ENCODE measurements at places on chromosomes 7 and 10.

GRCh38 chr10:8321990-8322389, 267.5 kb downstream of the GATA3 start:
- no peak for DNase-seq

- DNase-seq: no peak
Measured at GRCh38 chr7:23968791-23969190, 258.8 kb downstream of the STK31 start.

GRCh38 chr7:90856351-90857070, 260.4 kb downstream of the CDK14 start:
- DNase-seq: no peak

GRCh38 chr10:96517284-96517683, 3.6 kb upstream of the TLL2 start:
- no peak for DNase-seq

GRCh38 chr10:42149027-42149700, 489.2 kb downstream of the ZNF33B start:
- DNase-seq: no peak

DNA sequence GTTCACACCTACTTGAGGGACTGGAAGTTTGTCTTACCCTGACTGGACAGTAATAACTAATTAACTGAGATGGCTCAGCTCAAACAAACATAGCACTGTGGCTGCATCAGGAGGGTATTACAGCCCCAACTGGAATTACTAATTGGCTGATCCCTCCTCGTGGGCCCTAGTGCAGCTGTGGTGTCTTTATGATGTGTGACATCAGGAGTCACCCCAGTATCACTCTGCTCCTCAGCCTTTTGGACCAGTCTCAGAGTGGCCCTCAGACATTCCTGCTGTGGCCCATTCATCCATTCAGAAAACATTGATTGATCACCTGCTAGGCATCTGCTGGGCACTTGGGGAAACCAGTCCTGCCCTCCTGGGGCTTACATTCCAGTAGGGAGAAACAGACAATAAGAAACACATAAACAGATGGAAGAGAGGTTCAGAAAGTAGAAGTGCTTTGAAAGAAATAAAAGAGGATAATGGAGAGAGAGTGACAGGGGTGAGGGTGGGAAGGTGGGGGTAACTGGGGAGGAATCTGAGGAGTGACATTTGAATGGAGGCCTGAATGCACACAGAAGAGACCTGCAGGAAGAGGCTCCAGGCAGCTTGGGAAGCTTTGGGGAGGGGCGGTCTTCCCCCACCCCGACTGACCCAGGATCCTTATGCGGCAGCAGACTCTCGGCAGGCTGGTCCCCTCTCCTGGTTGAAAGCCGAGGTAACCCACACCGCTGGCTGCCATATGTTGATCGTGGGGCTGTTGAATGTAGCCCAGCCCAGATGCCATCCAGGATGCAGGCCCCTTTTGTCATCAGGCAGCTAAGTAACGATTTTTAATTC, 113.1 kb downstream of the C10orf105 start:
- DNase-seq: no peak

DNA sequence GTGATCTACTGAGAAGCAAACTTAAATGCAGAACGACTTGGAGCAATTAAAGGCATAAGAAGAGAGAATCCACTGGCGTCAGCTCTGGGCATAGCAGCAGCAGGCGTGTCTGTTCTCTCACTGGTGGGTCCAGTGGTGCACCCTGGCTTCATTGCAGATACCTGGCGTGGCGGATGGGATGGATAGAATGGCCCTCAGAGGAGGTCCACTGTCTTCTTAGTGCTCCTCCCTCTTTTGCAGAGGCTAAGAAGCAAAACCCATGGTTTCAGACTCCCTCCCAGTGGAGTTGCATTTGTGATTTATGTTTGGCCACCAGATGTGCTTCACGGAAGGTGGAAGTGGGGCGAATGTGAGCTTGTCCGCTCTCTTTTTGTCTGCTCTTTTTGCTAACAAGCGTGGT, 28.4 kb upstream of the PRKAG2 start:
- DNase-seq: no peak

DNA sequence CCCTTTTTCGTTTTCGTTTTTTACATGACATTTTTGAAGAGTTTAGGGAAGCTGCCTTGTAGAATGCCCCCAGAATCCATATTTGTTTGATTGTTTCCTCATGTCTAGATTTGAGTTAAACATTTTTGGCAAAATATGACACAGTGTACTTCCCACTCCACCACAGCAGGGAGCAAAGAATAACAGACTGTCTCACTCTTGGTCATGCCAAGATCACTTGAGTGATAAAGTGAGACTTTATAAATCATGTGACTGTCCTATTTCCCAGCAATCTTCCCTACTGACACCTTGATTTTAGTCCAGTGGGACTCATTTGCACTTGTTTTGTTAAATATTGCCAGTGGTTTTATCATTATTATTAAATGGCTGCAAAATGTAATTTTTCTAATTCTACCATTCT, 44.4 kb upstream of the USP6NL start:
- no peak for DNase-seq

DNA sequence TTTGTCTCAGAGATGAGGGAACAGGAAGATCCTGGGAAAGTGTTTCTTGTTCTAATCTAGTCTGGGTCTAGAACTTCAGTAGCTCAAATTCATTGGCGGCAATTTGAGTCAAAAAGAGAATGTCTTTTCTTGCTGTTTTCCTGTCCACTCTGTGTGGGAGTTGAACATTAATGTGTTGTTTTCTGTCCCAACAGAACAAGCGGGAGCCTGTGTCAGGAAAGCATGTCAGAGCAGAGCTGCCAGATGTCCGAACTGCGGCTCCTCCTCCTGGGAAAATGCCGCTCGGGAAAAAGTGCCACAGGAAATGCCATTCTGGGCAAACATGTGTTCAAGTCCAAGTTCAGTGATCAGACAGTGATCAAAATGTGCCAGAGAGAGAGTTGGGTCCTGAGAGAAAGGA, 16.0 kb downstream of the GIMAP8 start:
- no peak for DNase-seq

GRCh38 chr7:7761974-7762779, 43.8 kb upstream of the RPA3 start:
- peak; percentile 56 for DNase-seq

DNA sequence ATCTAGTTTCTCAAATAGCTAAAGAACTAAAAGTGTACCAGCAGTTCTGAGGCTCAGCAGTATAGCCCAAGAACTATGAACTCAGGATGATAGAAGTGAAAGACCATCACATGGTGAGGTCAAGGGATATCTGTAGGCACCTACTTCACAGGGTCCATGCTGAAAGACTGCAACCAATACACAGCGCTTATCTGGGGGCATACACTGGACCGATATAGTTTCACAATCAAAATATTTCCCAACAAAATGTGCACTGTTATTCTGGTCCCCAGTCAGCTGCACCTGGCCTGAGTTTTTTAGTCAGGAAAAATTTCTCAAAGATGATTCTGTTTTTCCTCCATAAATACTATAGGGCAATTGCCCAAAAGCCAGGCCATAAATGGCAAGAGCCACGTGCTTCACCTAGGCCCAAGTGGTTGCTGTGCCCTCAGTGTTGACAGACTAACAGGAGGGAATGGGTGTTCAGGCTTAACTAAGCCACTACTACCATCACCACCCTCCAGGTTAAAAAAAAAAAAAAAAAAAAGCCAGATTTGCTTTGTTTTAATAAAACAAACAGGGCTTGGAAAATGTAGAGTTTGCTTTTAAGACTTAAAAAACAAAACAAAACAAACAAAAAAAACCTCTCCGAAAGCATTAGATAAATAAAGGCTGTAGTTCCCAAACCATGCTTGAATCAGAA, 58.5 kb downstream of the OGDH start:
- no peak for DNase-seq

GRCh38 chr7:121503039-121503438, 106.9 kb upstream of the FAM3C start:
- DNase-seq: no peak

- no peak for DNase-seq
Measured at GRCh38 chr10:35432781-35433338, 96.6 kb downstream of the CCNY start.

- no peak for DNase-seq
Measured at GRCh38 chr7:66974986-66975590, 20.3 kb downstream of the SBDS start.

- no peak for DNase-seq
Measured at GRCh38 chr10:1370298-1370697, 314.1 kb downstream of the WDR37 start.

DNA sequence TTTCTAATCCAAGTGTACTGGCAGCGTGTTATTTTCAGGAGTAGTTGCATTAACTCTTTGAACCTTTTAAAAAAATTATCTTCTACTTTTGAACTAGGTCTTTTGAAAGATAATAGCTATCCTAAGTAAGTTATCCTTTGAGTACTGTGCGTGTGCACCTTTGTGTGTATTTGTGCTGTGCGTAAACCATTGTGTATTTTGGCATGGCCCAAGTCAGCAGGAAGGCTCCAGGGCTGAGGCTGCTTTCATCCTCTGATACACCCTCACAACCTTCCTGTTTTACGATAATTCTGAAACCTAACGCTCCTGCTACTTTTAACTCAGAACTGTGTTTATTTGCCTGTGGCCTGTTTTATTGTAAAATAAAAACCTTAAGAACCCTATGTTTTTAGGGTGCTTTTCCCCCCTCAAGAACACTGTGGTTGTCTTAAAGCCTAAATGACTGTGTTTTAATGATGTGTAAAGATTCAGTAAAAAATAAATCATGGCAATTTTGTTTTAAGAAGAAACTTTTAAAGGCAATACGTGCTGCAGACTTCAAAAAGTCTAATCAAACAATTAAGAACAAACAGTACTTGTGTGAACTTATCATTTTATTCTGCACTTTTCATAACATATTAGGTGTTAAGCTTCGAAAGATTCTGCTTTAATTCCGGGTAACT, 57.5 kb downstream of the HDAC9 start:
- DNase-seq: no peak

DNA sequence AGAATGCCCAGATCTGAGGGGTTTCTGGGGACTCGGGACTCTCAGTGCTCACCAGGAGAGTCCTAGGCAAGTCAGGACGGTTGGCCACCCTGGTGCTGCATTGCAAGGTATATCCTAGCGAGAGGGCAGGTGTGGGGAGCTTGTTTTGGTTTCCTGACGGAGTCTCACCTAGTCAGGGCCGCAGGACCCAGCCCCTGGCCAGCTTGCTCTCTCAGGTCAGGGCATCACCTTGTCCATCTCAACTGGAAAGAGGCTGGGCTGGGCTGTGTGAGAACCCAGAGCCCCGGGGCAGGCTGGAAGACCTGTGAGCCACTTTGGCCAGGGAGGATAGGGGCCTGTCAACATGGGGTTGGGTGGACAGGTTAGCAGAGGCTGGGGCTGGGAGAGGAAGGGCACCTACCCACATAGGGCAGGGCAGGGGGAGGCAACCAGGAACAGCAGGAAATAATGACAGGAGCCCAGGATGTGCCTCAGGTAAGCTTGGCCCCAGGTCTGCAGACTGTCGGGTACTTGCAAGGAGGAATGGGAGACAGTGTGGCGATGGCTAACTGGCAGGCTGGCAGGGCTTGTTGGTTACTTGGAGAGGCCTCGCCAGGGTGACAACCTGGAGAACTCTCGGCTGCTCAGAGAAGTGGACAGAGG, 31.5 kb downstream of the DNAJB12 start:
- no peak for DNase-seq

GRCh38 chr10:123496375-123496774, 169.8 kb upstream of the GPR26 start:
- no peak for DNase-seq

DNA sequence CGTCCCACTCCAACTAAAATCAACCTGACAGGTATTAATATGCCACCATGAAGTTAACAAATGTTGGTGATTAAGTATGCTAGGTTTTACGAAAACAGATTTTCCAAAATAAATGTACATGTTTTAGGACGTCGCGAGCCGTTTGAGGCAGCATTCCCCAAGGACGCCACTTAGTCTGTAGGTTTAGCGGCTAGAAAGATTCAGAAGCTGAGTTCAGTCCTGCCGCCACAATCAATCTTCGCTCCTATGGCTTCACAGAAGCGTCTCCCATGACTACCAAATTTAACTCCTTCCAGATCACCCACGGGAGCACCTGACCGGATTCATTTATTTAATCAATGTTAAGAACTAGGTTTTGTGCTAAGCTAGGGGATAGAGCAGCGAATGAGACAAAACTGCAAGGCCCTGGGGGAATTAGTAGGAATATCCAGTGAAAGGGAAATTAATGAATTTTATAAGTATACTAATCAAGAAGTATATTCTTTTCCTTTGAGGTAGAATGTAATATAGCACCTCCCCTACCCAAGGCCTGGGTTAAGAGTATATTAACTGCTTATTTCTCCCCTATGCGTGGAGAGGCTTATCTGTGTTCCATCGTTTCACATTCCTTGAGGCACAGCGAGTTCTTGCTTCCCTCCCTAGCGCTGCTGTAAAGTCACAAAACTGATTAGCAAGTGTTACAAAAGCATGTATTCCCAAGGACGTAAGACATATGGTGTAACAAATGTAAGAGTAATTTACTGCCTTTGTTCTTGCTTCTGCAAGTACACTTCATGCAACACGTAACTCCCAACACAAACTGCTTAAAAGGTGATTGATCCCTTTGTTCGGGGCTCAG, 994 bp upstream of the CYP51A1 start:
- DNase-seq: peak; percentile 39

GRCh38 chr10:35889971-35890675, 248.0 kb upstream of the FZD8 start:
- DNase-seq: peak; percentile 18

DNA sequence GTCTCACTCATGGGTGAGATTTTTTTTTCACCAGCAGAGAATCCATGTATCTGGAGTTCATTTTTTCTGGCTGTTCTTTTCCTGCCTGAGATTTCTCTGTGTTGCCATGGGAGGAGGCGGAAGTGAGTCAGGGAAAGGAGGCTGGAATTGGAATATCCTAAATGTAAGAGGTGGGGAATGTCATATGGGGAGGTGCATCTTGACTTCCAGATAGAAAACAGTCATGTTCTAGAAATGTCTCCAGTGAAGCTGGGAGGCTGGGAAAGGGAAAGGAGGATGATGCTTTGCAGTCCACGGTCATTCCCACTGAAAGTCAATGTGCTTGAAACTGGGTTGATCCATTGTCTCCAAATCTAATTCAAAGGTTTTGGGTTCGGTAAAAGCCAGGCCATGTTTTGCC, 39.7 kb upstream of the HPS1 start:
- no peak for DNase-seq

GRCh38 chr7:31074120-31074383, 21.9 kb downstream of the ADCYAP1R1 start:
- DNase-seq: no peak

All from iris pigment epithelial cell (primary cell).